ENCODE measurements at places on chromosomes 7 and 10. TPM values are rescaled to one million over a fixed set of nuclear protein-coding genes. Genes with fewer than 3 reads are reported as not detected.

Gene OSBPL3
- total RNA-seq: 77.5 TPM

DNA sequence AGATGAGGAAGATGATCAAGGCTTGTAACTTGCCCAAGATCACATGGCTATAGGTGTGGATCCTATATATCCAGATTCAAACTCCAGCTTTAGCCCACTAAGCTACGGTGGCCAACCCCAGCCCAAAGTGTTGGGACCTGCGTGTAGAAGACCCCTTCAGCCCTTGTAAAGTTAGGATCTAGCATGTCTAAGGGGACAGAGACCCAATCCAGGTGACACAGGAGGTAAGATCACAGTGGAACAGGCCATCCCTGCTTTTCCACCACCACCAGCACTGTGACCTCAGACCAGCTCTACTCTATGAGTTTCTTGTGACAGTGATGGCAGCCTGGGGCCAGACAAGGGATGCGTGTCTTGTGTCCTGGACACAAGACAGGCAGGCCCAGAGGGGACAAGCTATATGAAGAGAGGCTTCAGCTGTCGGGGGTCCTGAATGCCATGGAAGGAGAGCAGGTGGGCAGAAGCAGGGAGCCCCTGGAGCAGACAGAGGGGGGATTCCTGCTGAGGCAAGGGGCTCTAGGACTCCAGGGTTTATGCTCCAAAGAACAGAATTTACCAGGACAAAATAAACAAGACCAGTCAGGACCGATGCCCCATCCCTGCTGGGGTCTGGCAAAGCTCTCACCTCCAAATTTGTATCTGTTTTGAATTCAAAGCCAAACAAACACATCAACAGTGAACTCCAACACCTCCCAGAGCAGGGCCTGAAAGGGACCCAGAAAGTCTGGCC, 10.4 kb downstream of the GPRIN2 start:
- no peaks in the 10 kb centered on the region for H3K4me1 ChIP-seq
- H3K36me3 ChIP-seq: no peaks in the 10 kb centered on the region
- H3K27ac ChIP-seq: no peak overlapping the region

DNA sequence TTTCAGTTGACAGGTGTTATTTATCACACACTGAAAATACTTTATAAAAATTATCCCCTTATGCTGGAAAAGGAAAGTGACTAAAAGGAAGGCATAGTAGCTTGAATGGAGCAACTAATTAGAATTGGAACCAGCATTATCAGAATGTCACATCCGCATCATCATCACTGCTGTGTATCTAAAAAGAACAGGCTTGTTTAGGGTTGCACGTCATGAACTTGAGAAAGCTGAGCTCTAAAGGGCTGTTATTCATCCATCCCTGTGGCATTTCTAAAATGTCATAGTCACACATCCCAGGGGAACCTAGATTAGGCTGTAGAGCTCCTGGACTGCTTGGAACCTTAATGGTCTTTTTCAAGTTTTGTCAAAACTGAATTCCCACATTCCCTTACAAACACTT, 54.4 kb downstream of the KLHDC10 start:
- peaks cover 8% of the 10 kb centered on the region for H3K4me1 ChIP-seq
- no peak overlapping the region for H3K27ac ChIP-seq
- H3K27me3 ChIP-seq: no peaks in the 10 kb centered on the region
- H3K36me3 ChIP-seq: peaks cover 33% of the 10 kb centered on the region

DNA sequence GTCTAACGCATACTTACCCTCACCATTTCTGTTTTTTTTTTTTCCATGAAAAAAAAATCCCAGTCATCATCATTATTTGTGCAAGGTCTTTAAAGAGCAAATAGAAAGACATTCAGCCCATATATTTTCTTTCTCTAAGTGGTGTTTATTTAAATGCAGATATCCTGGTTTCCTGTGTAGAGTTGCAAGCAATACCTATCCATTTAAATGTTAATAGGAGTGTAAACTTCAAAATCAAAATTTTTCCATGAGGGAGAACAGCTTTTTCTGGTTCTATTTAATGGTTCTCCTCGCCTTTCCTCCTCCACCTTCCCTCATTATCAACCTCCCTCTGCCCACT, 120.1 kb upstream of the AGK start:
- H3K4me3 ChIP-seq: no peak overlapping the region
- no peak overlapping the region for H3K27ac ChIP-seq
- no peaks in the 10 kb centered on the region for H3K36me3 ChIP-seq

DNA sequence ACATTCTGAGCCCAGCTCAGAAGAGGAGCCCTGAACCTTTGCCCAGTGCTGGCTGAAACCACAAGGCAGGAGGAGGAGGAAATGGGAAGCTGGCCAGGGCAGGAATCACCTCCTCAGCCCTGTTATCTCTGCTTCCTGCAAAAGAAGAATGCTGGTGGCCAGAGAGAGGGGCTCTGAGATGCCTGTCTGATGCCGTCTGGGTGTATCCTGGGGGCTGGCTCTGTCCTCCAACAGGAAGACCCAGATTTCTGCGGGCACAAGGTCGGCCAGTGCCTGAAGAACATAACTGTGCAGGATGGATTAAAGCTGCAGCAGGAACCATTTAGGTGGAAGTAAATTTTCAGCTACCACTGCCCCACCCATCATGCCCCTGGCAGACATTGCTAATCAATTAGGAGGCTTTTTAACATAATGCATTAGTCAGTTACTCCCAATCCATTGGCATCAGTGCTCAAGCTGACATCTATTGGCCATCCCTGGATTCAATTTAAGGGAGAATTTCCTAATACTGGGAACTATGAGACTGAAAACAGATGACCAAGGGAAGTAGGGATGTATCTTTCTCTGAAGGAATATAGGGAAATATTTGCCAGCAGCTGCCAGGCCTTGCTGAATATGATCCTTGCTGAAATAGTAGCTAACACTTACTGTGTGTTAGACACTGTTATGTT, 67.7 kb downstream of the COL13A1 start:
- no peaks in the 10 kb centered on the region for H3K4me1 ChIP-seq
- H3K27ac ChIP-seq: no peak overlapping the region

GRCh38 chr7:90726623-90727022, 130.5 kb downstream of the CDK14 start:
- H3K4me3 ChIP-seq: no peak overlapping the region
- no peaks in the 10 kb centered on the region for H3K4me1 ChIP-seq
- H3K36me3 ChIP-seq: no peaks in the 10 kb centered on the region

DNA sequence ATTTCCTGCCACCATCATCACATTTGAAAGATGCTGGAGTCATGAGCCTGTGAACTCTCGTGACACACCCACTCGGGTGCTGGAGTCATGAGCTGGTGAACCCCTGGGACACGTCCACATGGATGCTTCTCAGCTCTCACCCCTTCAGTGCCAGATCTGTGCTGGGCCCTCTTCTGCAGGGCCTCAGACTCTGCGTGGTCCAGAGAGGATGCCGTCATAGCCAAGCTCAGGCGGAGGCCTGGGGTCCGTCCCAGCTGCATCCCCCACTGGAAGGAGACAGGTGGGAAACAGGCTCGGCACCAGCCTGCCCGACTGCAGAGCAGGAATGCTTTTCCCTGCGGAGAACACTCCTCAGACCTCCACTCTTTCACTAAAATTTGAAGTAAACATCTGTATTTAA, 156.5 kb upstream of the PPP2R2D start:
- no peak overlapping the region for H3K4me3 ChIP-seq
- no peak for DNase-seq
- H3K27ac ChIP-seq: no peak overlapping the region
- no peaks in the 10 kb centered on the region for H3K36me3 ChIP-seq

DNA sequence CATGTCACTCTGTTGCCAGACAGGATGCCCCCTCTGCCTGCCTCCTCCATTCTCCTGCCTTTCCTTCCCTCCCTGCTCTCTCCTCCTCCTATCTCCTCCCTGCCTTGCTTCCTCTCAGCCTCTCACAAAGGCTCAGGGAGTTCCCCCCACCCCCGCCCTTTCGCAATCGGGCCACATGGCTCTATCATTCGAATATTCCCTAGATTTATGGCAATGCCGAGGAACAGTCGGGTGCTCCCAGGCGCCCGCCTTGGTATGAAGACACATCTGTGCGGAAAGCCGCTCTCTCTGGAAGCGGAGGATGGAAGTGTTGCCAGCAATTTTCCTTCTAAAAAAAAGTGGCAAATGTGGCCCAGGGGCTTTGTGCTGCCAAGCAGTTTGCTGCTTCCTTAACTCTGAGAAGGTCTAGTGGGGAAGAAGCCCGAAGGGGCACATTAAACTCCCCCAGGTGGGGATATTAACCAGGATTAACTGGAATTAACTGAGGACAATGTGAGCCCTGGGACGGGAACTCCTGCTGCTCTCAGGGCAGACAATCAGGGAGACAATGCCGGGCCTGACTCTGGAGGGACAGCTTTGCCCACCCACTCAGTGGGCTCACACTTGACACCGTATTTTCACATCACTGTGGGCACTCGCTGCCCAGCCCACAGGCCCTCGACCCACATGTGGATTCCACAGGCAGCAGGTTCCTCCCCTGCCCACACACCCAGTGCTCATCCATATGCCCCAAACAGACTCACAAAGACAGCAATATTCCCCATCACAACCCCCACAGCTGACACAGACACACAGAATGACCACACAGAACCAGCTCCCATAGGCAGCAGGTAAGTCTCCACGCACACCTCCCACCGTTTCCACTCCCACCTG, 88.4 kb upstream of the SMNDC1 start:
- H3K36me3 ChIP-seq: no peaks in the 10 kb centered on the region
- DNase-seq: no peak
- H3K4me3 ChIP-seq: no peak overlapping the region
- H3K4me1 ChIP-seq: peaks cover 15% of the 10 kb centered on the region

Data from activated CD4-positive, alpha-beta T cell treated with anti-CD3 and anti-CD28 coated beads, Interleukin-2, amount 10 ng/mL, durations not matched to agents 7 days and 5 days (primary cell).